ENCODE measurements at places on chromosomes 1 and 21. TPM values are rescaled to one million over a fixed set of nuclear protein-coding genes. Genes with fewer than 3 reads are reported as not detected.

Gene PHF13
- total RNA-seq: 15.8 TPM

Gene PLA2G2D
- not detected for total RNA-seq

Gene NES
- total RNA-seq: 32.9 TPM

Gene COL6A1
- total RNA-seq: 731 TPM

Gene CYP2J2
- 1.4 TPM for total RNA-seq

Gene AGMAT
- 0.31 TPM for total RNA-seq

Gene TMPRSS15
- not detected for total RNA-seq

Gene IGSF3
- 1.8 TPM for total RNA-seq

Gene PEX10
- 18.5 TPM for total RNA-seq

- no peak for DNase-seq
These were observed 22.9 kb upstream of the IKBKE start for GRCh38 chr1:206447422-206447765.

DNA sequence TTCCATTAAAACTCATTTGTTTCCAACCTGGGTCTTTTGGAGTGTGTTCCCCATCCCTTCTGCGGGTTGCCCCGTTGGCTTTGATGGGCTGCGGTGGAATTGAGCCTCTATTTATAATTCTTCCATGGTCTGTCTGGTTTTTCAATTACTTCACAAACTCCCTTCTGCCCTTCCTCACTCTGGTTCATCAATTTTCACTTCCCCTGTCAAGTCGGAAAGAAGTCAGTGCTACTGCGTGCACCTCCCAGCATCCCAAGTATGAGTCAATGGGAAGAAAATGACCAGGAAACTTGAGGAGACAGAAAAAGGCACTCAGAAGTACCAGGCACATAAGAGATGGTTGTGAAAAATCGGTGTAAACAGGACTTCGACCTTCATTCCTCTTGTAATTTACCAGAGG, 126.2 kb downstream of the KAZN start:
- DNase-seq: no peak

DNA sequence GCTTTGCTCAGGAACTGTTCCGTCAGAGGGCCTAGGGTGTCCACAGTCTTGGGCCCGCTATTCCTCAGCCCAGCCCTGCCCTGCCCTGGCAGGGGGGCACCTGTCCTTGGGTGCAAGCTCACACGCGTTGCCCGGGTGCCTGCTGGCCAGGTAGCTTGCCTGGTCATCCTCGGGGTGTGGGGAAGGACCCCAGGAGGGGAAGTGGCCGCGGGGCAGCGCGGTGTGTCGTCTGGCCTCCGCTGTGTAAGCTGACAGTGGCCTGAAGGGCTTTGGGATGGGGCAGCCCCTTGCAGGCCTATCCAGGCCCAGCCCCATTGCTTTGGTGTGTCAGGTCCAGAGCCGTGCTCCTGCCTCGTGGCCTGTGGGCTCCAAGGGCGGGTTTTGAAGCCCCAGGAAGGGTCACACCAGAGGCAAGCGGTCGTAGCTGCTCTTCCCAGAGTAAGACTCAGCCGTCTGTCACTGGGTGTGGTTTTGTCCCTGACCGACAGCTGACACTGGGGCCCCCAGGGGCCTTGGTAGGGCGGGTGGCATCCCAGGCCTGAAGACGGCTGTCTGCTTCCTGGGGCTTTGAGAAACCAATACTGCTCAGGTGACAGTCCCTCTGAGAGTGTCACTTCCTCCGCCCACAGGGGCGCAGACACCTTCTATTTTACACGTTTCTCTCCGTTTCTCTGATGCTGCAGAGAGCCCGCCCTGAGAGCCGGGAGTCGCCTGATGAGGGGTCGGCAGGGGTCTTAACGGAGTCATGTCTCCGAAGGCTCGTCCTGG, 72.1 kb downstream of the SKI start:
- DNase-seq: no peak

GRCh38 chr1:51444096-51444495, 75.0 kb downstream of the EPS15 start:
- DNase-seq: no peak

- no peak for DNase-seq
These were observed 294.5 kb downstream of the RRAGC start for GRCh38 chr1:38565020-38565491.

DNA sequence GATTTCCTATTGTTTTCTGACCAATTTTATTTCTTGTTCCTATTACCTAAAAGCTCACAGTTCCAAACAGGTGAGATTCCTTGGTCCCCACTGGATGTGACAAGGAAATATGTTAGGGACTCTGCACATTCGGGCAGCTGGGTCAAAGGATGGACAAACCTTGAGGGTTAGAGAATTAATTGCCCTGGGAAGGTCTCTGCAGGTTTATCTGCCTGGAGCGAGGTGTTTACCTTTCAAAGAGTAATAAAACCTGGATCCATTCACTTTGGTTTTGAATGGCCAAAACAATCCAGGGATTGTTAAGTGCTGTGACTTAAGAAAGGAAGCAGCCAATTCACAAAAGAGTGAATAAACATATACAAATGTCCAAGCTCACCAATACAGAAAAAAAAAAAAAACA, 33.6 kb upstream of the RAB4A start:
- no peak for DNase-seq

DNA sequence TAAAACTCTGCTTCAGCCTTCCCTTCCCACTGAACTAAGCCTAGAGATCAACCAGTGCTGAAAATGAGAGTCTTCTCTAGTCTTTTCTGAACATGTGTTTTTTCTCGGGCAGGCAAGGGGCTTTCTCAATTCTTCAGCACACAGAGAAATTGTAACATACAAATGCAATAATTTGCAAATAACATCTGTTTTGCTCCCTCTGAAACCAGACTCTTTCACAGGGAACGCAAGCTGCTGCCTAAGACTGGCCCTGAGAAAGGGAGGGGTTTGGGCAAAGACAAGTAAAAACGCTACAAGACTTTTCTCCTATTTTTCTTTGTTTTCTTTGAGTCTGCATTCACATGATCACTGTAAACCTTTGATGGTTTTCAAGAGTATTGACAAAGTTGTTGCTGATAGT, 39.6 kb upstream of the VN1R5 start:
- DNase-seq: no peak

- no peak for DNase-seq
These were observed 174.1 kb downstream of the LBR start for GRCh38 chr1:225253784-225254183.

GRCh38 chr1:181075766-181076350, 12.6 kb upstream of the IER5 start:
- no peak for DNase-seq

GRCh38 chr1:167538657-167539056, 14.9 kb downstream of the CREG1 start:
- DNase-seq: no peak

DNA sequence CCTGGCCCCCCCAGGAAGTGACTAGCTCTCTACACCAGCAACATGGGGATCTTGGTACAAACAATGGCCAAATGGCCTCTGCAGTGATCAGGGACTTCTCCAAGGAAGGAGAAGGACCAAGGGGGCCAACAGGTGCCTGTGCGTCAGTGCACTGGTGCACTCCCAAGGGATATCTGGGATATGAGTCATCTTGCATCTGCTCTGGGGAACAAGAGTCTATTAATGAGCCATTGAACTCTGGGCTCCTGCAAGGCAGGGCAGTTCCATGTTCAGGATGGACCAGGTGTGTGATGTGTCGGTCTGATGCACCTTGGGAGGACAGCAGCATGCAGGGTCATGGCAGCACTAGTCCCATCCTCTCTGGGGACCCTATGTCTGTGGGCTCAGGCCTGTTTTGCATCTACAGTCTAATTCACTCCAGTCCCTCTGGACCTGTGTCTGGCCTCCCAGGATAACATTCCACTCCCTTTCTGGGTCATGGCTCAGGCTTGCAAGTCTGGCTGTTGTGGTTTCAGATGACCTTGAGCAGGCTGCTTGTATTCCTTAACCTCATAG, 125.3 kb downstream of the TRABD2B start:
- DNase-seq: no peak

Measured in ovary (tissue), 10 donors.